T follicular helper cell (primary cell): ENCODE measurements at places on chromosomes 6 and 20.

- no peak for DNase-seq
Observed at GRCh38 chr20:33606118-33606771, 55.9 kb upstream of the C20orf144 start.

- DNase-seq, result no peak
Observed at GRCh38 chr6:30071081-30071818, 4.3 kb downstream of the PPP1R11 start.

DNA sequence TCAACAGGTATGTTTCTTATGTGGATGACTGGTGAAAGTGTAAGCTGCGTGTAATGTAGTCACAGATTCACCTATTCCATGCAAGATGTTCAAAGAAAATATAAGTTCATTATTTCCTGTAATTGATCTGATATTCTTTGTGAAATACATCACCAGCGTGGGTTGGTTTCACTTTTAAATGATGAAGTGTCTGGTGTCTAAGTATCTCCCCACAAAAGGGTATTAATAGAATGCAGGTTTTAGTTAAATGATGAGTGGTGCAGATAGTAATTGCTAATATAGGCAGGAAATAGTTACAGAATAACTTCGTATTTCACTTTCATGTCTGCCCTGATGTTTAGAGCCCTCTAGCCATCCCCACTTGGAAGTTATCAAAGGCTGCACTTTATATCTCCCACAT lies 22.2 kb downstream of the PGBD1 start:
- DNase-seq, result no peak

DNA sequence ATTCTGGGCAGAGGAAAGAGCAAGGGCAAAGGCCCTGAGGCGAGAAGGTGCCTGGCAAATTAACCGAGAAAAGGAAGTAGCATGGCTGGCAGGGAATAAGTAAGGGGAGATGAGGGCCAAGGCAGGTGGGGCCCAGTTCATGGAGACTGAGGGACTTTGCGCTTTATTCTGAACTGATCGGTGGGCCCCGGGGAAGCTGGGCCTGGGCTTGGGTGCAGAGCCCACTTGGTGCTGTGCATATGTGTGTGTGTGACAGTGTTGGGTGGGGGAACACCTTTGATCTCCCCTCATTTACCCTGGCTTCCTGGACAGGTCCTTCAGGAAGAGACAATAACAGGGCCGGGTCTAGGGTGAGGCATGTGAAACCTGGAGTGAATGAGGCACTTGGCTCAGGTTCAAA lies 2.9 kb upstream of the MDFI start:
- no peak for DNase-seq

- DNase-seq, result no peak
Observed at GRCh38 chr20:58618351-58619076, 32.6 kb upstream of the STX16 start.

GRCh38 chr6:163263196-163263595 lies 151.3 kb upstream of the QKI start:
- no peak for DNase-seq

DNA sequence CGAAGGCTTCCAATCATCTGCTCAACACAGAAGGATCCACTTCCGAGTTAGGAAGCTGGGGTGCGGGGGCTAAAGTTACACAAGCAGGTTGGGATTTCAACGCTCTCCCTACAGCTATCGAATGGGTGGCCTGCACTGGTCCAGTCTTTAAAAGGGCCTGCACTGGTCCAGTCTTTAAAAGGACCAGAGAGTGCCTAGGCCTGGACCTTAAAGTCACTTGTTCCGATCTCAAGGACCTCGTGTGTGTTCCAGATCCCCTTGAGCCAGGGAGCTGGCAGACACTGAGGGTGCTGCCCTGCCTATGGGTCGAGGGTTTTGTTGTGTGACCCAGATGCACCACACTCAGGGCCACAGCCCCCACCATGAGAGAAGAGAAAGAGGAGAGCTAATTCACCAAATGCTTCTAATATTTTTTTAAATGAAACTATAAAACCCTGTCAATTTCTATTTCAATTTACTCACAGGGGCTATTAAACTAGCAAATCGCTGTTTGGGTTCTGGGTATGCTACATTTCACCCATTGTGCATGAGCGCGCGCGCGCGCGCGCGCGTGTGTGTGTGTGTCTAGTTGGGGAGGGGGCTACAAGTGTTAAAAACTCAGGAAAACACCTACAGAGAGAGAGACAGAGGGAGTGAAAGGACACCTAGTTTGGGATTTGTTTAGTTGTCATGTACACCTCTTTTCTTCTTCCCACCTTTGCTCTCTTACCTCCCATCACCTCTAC lies 7.5 kb downstream of the TFAP2B start:
- DNase-seq, result no peak

- no peak for DNase-seq
Observed at GRCh38 chr6:134602123-134602522, 284.2 kb upstream of the SGK1 start.

GRCh38 chr6:21284166-21284565 lies 309.4 kb upstream of the SOX4 start:
- no peak for DNase-seq

- no peak for DNase-seq
Observed at GRCh38 chr20:40323361-40323794, 365.7 kb downstream of the MAFB start.

GRCh38 chr6:6717953-6718352 lies 129.4 kb downstream of the LY86 start:
- no peak for DNase-seq

GRCh38 chr6:116511424-116512110 lies at the start of gene CALHM5:
Gene CALHM5, plus strand, starts transcription at chr6:116511639. Its CDS starts 58 bp downstream, at chr6:116511697.
- DNase-seq, result no peak

DNA sequence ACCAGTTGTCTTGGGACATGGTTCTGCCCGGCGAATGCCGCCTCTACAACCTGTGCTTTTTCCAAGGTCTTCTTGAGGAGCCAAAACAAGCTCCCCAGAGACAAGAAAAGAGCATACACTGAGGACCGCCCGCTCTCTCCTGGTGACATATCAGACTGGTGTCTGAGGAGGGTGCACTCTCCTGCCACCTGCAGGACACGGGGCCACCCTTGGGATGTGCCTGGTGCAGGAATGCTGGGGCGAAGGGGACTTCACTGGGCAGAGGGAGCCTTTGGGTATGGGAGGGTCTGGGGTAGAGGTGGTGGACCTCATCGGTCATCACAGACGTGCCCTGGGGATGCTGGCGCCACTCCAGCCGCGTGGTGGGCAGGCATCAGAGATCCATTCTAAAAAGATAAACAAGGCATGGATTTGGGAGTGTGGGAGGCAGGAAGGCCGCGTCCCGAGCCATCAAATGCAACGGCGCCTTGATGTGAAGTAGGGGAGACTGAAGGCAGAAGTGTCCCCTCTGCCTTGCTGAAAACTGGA lies 163.3 kb downstream of the CD83 start:
- no peak for DNase-seq

DNA sequence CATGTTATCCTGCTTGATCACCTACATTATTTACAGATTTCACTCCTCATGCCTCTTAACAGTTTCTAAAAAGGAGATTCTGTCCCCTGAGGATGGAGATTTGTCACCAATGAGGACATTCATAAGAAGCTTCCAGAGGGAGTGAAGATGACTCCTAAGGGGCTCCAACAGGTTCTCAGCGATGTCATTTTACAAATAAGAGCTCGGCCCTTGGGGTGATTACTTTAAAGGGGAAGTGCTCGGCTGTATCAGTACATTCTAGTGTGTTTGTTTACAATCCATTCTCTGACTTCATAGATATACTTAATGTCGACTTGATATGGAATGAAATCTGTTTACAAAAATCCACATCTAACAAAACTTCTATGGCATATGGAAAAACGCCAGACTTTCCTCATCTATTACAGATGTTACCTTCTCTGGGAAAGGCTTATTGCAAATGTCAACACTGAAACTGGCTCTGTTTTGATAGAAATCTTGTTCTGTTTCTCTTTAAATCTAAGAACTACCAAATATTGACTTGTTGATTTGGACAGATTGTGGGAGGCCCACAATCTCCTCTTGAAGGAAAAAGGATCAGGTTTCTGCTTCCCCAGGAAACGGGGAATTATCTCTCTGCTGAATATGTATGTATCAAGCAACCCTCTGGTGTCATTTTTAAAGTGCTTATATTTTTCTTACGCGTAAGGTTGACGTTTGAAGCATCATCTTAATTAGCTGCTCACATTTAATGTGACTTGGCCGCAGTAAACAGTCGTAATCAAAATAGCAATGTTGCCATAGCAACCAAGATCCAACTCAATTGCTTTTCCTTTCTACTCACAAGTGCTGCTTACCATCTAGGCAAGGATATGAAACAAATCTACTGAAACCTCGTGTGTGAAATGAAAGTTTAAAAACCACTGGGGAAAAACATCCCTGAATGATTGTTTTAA lies 95.7 kb downstream of the SHLD1 start:
- peak; percentile 33 for DNase-seq

GRCh38 chr6:100022847-100023246 lies 28.8 kb upstream of the MCHR2 start:
- no peak for DNase-seq

- DNase-seq, result no peak
Observed at GRCh38 chr20:24664266-24664986, 195.0 kb downstream of the SYNDIG1 start.

DNA sequence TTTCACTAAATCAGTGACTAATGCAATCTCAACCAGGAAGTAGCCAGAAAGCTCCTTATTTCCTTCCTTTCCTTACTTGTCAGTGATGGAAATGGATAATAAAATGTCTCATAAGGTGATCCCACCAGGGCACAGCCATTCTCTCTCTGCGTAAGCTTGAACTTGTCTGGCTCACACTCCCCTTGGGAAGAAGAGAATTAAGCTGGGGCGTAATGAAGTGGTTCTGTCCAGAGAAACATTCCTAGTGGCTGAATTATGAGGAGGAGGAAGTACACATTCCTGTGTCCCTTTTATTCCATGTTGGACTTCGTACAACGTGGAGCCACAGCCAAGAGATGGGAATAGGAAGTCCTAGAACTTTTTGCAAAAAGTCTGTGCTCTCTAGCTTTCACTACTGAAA lies 93.7 kb downstream of the MTHFD1L start:
- no peak for DNase-seq

DNA sequence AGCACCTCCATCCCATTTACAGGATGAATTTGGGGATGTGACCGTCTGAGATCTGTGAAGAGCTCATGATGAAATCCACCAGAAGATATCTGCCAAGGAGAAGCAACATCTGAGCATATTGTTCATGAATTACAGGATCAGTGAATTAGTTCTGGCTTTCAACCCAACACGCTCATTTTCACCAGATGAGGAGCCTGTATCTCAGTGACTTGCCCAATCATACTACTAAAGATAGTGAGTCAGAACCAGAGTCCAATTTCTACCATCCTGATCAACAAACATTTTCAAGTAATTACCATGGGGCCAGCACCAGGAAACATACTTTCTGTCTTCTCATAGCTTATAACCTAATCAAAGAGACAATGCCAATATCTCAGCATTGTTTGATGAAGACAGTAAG lies 116.6 kb downstream of the ZDHHC14 start:
- DNase-seq, result no peak

GRCh38 chr20:8132484-8133309 lies 631 bp downstream of the PLCB1 start:
- no peak for DNase-seq

- DNase-seq, result no peak
Observed at GRCh38 chr20:14717134-14717999, 380.0 kb upstream of the FLRT3 start.

DNA sequence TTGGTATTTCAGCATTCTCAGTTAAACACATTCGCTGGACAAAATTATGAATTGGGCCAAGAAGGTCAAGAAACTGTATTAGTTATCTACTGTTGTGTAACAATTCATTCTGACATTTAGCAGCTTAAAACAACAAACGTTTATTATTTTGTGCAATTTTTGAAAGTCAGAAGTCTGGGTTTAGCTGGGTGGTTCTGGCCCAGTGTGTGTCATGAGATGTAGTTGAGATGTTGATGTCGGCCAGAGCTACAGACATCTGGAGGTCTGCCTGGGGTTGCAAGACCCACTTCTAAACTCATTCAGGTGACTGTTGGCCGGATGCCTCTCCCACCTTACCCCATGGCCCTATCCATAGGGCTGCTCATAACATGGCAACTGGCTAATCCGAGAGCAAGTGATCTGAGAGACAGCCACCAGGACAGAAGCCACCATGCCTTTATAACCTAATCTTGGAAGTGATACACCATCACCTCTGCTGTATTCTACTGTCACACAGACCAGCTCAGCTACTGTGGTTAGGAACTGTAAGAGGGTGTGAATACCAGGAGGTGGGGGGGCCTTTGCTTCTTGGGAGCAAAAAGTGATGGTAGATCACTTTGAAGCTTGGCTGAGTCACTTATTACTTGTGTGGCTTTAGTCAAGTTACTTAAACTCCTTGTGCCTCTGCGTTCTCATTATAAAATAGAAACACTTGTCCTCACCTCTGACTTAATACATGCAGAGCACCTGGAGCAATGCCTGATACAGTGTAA lies 217.0 kb upstream of the MYLIP start:
- DNase-seq, result no peak

DNA sequence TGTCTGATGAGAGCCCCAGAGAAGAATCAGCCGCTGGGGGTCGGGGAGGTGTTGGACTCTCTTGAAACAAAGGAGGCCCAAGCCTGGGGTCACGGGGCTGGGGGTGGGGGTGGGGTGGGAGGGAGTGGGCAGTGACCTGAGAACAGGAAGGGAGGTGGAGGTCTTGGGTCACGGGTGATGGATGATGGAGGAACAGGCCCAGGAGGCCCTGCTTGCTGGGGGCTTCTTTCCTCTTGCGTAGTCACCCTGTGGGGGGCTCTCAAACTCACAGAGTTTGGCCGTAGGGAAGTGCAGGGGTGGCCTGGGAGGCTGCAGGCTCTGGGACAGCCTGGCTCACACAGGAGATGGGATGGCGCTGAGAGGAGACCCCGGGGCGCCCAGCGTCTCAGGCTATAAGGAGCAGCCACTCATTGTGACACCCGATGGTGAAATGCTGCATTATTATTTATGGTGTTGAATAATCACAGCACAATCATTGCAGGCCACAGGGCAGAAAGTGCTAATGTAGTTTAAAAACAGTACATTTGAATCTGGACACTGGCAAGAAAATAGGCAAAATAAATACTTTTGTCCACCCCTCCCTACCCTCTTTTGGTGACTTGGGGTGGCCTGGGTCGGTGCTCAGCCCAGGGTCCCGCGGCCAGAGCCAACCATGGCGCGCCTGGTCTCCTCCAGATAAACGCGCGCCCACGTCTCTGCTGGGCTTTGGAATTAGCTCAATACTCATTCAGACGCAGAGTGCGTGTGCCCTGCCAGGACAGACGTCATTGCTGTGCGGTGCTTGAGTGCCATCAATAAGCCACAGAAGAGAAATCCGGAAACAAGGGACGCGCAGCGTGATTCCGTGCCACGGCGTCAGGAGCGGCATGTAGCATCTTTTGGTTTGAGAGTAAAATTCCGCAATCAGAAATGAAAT lies 27.3 kb upstream of the BHLHE23 start:
- no peak for DNase-seq

DNA sequence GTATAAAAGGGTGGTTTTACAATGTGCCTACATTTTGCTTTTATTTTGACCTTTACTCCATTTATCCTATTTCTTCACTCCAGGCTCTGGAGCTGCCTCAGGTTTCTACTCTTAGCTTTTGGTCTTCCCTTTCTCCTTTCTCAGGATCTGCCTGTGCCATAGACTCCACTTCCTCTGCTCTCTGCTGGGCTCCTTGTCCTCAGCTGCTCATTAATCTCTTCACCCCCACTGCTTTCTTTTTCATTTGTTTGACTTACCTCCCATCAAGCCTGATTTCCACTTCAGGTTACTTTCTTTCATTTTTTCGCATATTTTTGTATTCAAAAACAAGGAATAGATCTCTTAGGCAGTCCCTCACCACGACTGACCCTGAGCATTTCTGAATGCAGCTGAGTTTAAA lies 106.8 kb downstream of the COL19A1 start:
- no peak for DNase-seq

- no peak for DNase-seq
Observed at GRCh38 chr20:21702553-21703470, 2.7 kb upstream of the PAX1 start.

GRCh38 chr20:32777177-32777956 lies 15.2 kb downstream of the DNMT3B start:
- no peak for DNase-seq
